ENCODE measurements at places on chromosomes 13 and 19. TPM values are rescaled to one million over a fixed set of nuclear protein-coding genes. Genes with fewer than 3 reads are reported as not detected.

- no peak for DNase-seq
These were observed 7.5 kb upstream of the WDFY2 start for GRCh38 chr13:51576754-51577153.

Gene CRX
- total RNA-seq = not detected

Gene TTC9B
- total RNA-seq = not detected

GRCh38 chr19:14023404-14024235, 4.3 kb upstream of the RLN3 start:
- DNase-seq = no peak

Gene RGL3
- 0.22 TPM for total RNA-seq

- no peak for DNase-seq
These were observed 330.3 kb upstream of the MIR17HG start for GRCh38 chr13:91017031-91017668.

Gene NUCB1
- total RNA-seq = 200 TPM

Gene ICAM4
- total RNA-seq = not detected

DNA sequence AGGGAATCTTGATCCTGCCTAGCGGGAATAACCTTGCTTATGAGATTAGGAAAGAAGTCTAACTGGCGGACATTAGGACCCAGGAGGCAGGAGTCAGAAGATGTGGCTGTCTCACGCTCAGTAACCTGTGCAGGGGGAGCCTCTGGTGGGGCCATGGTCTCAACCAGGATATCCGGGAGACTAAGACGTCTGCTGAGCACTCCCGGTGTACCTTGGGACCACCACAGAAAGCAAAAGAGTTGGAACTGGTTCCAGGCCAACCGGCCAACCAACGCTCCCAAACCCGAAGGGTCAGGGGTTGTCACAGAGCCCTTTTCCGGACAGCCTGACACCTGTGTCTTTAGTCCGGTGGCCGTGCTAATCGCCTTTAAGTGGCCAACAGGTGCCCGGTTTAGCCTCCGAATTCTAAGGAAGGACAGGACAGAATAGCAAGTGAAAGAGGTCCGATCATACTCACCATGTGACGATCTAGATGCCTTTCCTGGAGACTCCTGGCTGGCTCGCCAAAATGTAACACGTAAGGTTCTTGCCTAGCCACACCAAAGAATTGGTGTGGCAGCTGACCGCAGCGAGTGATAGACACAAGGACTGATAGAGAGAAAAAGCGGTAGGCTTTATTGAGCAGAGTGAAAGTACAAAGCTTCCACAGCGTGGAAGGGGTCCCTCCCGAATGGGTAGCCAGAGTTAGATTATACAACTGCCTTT, 103.9 kb upstream of the DIAPH3 start:
- DNase-seq = no peak

Gene NBEA
- total RNA-seq = 1.6 TPM

GRCh38 chr19:1424192-1424955, 13.8 kb upstream of the RPS15 start:
- DNase-seq = no peak

- no peak for DNase-seq
These were observed 123.9 kb downstream of the SLITRK6 start for GRCh38 chr13:85675151-85675907.

GRCh38 chr13:42681326-42682100, 99.9 kb upstream of the FAM216B start:
- DNase-seq = no peak

GRCh38 chr19:19661141-19661674, 2.3 kb downstream of the ATP13A1 start:
- DNase-seq = no peak

Gene PSG1
- total RNA-seq = not detected

- no peak for DNase-seq
These were observed 1.4 kb upstream of the ERFL start for GRCh38 chr19:41929536-41930071.

DNA sequence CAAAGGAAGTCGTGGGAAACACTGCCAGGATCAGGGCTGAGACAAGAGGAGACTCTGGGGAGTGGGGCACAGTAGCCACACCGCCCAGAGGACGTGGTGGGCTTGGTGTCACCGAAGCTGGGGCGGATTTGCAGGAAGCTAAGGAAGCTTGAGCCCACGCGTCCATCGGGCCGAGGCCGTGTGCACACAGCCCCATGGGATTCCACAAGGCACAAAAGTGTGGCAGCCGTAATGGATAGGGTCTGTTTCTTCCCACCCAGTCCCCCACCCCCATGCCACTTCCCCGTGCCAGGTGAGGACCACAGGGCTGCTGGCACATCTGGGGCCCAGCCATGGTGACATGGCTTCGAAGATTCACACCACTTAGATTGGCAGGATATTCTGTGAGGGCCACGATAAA, 153.2 kb upstream of the SPACA7 start:
- no peak for DNase-seq

GRCh38 chr13:34037636-34038540, 219.9 kb downstream of the RFC3 start:
- DNase-seq = peak; percentile 33

DNA sequence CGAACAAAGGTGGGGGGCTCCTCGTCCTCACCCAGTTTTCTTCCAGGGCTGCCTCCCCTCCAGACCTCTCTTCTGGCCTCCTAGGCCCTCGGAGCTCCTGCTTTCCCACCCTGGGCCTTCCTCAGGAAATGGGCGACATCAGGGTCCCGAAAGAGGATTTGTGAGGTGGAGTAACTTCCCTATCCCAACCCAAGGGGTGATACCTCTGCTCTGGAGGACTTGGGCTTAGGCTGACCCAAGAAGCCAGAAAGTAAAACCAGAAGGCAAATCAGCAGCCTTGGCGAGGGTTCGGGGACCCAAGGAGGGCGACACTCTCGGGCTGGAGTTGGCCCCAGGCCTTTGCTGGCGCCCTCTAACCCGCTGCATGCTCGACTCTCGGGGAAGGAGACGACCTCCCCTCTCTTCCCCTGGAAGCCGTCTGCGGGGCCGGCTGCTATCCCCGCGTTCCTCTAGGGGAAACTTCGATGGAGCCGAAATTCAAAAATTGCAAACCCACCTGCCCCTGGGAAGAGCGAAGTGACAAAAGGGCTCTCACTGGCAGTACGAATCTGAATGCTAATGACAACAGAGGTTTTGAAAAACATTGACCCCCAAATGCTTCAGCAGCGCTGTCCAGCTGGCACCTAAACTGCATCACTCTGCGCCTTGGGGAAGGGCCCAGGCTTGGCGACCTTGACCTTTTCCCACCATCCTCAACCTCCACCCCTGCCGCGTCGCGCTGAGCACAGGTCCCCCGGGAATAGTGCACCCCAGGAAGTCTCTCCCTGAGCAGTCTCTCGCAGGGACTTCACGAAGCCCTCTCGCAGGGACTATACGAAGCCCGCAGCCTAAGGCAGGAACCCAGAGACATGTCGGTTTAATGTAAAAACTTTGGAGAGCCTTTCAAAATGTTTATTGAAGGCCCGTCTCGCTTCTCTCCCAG, 2.4 kb downstream of the PDX1 start:
- no peak for DNase-seq

Gene SLC25A41
- total RNA-seq = not detected

DNA sequence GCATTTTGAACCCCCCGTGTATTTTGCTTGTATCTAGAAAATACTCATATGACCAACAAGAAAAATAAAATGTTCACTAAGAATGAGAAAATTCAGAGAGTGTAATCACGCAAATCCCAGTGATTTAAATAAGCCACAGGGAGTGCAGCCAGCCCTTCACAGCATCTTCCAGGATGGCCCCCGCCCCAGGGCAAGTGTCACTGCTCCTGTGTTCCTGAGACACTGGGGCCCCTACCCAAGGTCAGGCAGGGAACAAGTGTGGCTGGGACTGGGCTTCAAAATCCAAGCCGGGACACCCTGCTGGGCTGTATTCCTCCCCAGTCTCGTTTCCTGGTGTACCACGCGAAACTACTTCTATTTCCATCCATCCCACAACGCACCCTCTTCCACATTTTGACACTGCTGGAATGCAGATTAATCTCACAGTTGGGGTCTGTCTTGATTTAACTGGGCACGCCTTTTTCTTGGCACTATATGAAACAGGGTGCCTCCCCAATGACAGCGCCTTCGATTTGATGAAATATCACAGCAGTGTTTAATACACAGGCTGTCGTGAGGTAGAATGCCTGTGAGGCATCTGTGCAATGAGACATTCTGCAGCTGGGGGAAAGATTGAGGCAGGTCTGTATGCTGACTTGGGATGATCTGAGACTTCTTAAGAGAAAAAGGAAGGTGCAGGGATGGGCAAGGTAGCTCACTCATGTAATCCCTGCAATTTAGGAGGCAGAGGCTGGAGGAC, 18.3 kb upstream of the CCNP start:
- DNase-seq = no peak

Gene ADGRE2
- not detected for total RNA-seq

Gene ZNF571
- total RNA-seq = not detected

GRCh38 chr19:18440415-18440877, 2.5 kb upstream of the ISYNA1 start:
- DNase-seq = no peak

GRCh38 chr13:49225223-49226042, 5.3 kb downstream of the MLNR start:
- no peak for DNase-seq

GRCh38 chr13:95698047-95698749, 21.3 kb downstream of the DNAJC3 start:
- no peak for DNase-seq

- no peak for DNase-seq
These were observed 723.7 kb upstream of the SLITRK1 start for GRCh38 chr13:84605927-84606326.

Gene HPN
- total RNA-seq = not detected

GRCh38 chr13:35127466-35127865, 185.4 kb downstream of the NBEA start:
- no peak for DNase-seq

Gene CYP4F11
- total RNA-seq = not detected

DNA sequence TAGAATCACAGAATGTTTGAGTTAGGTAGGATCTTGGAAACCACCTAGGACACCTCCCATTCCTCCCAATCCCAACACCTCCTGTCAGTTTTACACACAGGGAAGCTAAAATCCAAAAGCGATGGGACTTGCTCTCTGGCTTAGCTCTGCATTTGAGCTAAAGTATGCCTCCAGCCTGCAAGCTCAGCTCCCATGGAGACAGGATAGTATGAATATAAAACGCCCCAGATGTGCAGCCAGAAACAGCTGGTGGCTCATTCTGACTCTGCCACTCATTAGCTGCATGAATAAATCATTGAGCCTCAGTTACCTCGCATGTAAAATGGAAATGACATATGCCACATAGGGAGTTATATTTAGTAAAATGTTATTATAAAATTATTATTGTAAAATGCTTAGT, 336.0 kb downstream of the SUCLA2 start:
- no peak for DNase-seq

Data from SJSA1 (cell line).